ENCODE measurements at places on chromosomes 5 and 9. TPM values are rescaled to one million over a fixed set of nuclear protein-coding genes. Genes with fewer than 3 reads are reported as not detected.

Gene RASGEF1C
- 2.0 TPM for total RNA-seq

Gene NR5A1
- total RNA-seq = 0.35 TPM

Gene PCDHB11
- 3.6 TPM for total RNA-seq

Gene RBM27
- total RNA-seq = 24.8 TPM

Gene FLT4
- total RNA-seq = 15.7 TPM

Gene EIF4EBP3
- total RNA-seq = 10.3 TPM

Gene PCDHGA10
- 18.4 TPM for total RNA-seq

- no peak for DNase-seq
- no peak overlapping the region for H3K4me3 ChIP-seq
- no peak overlapping the region for H3K27ac ChIP-seq
- no peaks in the 10 kb centered on the region for H3K36me3 ChIP-seq
- peaks cover 2% of the 10 kb centered on the region for H3K27me3 ChIP-seq
- no peaks in the 10 kb centered on the region for H3K4me1 ChIP-seq
Measured at GRCh38 chr5:40333459-40334241, 346.1 kb upstream of the PTGER4 start.

DNA sequence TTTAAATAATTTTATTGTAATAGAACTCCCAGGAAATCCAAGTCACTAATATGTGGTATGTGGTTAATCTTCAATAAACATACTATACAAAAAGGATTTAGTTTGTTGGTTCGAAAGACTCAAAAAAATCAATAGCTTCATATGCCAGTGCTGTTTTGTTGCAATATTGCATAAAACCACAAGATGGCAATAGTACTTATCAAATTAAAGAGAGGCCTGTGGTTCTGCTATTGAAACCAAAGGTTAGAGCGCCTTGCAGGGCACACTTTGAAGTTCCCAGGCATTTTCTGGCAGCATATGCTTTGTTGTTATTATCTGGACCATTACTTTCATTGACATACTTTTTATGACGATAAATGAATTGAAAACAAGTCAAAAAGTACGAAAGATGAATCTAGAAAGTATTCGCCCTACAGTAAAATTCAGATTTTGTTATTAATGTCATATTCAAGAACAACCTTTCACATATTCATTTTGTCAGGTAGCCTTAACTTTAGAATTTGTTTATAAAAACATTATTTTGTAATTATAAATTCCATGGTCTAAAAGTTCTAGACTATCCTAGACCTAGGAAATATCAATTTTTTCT, 316.3 kb downstream of the MCTP1 start:
- H3K4me1 ChIP-seq = no peaks in the 10 kb centered on the region
- no peak overlapping the region for H3K4me3 ChIP-seq
- peak; percentile 40 for DNase-seq
- no peaks in the 10 kb centered on the region for H3K36me3 ChIP-seq
- peaks cover 4% of the 10 kb centered on the region for H3K27me3 ChIP-seq
- H3K27ac ChIP-seq = no peak overlapping the region

DNA sequence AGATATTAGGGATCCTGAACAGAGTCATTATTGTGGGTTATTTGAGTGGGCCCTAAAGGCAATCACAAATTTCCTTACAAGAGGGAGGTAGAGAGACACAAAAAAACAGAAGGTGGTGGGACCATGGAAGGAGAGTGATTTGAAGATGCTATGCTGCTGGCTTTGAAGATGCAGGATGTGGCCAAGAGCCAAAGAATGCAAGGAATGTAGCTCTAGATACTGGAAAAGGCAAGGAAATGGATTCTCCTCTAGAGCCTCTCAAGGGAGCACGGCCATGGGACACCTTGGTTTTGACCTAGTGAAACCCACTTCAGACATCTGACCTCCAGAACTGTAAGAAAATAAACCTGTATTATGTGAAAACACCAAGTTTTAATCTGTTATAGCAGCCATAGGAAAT, 53.8 kb downstream of the TTC39B start:
- no peak for DNase-seq
- no peaks in the 10 kb centered on the region for H3K36me3 ChIP-seq
- no peak overlapping the region for H3K27ac ChIP-seq
- H3K27me3 ChIP-seq = no peaks in the 10 kb centered on the region

- no peaks in the 10 kb centered on the region for H3K4me1 ChIP-seq
- DNase-seq = peak; percentile 34
- H3K27ac ChIP-seq = no peak within 1 kb of the TSS
- H3K27me3 ChIP-seq = no peaks in the 10 kb centered on the region
- peaks cover 2% of the 10 kb centered on the region for H3K36me3 ChIP-seq
Measured at GRCh38 chr5:137735555-137736284, at the start of gene KLHL3. TSS of gene KLHL3 (minus strand) at chr5:137736089. CDS start at chr5:137735646, 443 bp downstream.

GRCh38 chr5:41003670-41004376, 67.3 kb downstream of the MROH2B start:
- H3K4me3 ChIP-seq = no peak overlapping the region
- no peaks in the 10 kb centered on the region for H3K36me3 ChIP-seq
- H3K4me1 ChIP-seq = no peaks in the 10 kb centered on the region
- H3K27me3 ChIP-seq = no peaks in the 10 kb centered on the region
- H3K27ac ChIP-seq = no peak overlapping the region

- no peaks in the 10 kb centered on the region for H3K27me3 ChIP-seq
- H3K4me1 ChIP-seq = no peaks in the 10 kb centered on the region
- H3K36me3 ChIP-seq = peaks cover 2% of the 10 kb centered on the region
- H3K27ac ChIP-seq = no peak overlapping the region
- H3K4me3 ChIP-seq = no peak overlapping the region
- no peak for DNase-seq
Measured at GRCh38 chr5:177487144-177487543, 10.3 kb downstream of the PDLIM7 start.

GRCh38 chr5:60435808-60436207, 264.2 kb downstream of the DEPDC1B start:
- no peaks in the 10 kb centered on the region for H3K4me1 ChIP-seq
- DNase-seq = no peak

- H3K27me3 ChIP-seq = no peaks in the 10 kb centered on the region
- no peak overlapping the region for H3K27ac ChIP-seq
- H3K4me3 ChIP-seq = no peak overlapping the region
- H3K4me1 ChIP-seq = no peaks in the 10 kb centered on the region
- DNase-seq = no peak
Measured at GRCh38 chr9:89342213-89342612, 23.9 kb downstream of the SECISBP2 start.

DNA sequence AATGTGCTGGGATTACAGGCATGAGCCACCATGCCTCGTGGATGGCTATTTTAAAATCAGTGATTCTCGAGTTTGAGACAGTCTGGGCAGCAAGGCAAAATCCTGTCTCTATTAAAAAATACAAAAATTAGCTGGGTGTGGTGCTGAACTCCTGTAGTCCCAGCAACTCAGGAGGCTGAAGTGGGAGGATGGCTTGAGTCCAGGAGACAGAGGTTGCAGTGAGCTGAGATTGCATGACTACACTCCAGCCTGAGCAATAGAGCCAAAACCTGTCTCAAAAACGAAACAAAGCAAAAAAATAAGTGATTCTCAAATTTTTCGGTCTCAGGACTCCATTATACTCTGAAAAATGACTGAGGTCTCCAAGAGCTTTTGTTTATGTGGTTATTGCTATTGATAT, 47.9 kb upstream of the HSPA9 start:
- no peaks in the 10 kb centered on the region for H3K27me3 ChIP-seq
- no peak overlapping the region for H3K4me3 ChIP-seq
- H3K4me1 ChIP-seq = peaks cover 8% of the 10 kb centered on the region

DNA sequence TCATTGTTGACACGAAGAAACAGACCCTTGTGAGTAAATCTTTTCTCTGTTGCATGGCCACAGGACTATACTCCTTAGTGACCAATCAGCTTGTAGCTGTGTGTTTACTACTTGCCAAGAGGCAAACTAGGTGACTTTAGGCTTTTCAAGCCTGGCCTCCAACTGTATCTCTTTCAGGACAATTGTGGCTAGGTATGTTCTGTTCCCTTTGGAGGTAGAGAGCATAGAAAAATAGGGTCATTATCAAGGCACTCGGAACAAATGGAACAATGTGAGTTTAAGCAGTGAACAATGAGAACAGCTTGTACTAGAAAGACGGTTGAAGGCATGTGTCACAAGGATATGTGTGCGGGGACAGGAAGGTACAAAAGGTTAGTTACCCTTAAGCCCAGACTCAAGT, 48.1 kb downstream of the SLC46A2 start:
- DNase-seq = no peak
- H3K4me1 ChIP-seq = peaks cover 23% of the 10 kb centered on the region
- H3K36me3 ChIP-seq = peaks cover 28% of the 10 kb centered on the region
- no peaks in the 10 kb centered on the region for H3K27me3 ChIP-seq

- peaks cover 28% of the 10 kb centered on the region for H3K4me1 ChIP-seq
- H3K27me3 ChIP-seq = no peaks in the 10 kb centered on the region
Measured at GRCh38 chr5:110268283-110268682, 458.2 kb downstream of the TMEM232 start.

GRCh38 chr5:177489119-177489716, 8.2 kb downstream of the PDLIM7 start:
- no peak overlapping the region for H3K27ac ChIP-seq
- DNase-seq = no peak
- H3K36me3 ChIP-seq = peaks cover 2% of the 10 kb centered on the region
- no peak overlapping the region for H3K4me3 ChIP-seq
- no peaks in the 10 kb centered on the region for H3K27me3 ChIP-seq

- no peak overlapping the region for H3K27ac ChIP-seq
- no peaks in the 10 kb centered on the region for H3K27me3 ChIP-seq
- no peaks in the 10 kb centered on the region for H3K4me1 ChIP-seq
Measured at GRCh38 chr5:78887384-78888118, 97.6 kb downstream of the ARSB start.

GRCh38 chr9:69317081-69317480, 7.9 kb upstream of the ENTREP1 start:
- DNase-seq = no peak
- H3K27ac ChIP-seq = no peak overlapping the region
- H3K27me3 ChIP-seq = peaks cover 25% of the 10 kb centered on the region
- H3K4me1 ChIP-seq = peaks cover 9% of the 10 kb centered on the region

DNA sequence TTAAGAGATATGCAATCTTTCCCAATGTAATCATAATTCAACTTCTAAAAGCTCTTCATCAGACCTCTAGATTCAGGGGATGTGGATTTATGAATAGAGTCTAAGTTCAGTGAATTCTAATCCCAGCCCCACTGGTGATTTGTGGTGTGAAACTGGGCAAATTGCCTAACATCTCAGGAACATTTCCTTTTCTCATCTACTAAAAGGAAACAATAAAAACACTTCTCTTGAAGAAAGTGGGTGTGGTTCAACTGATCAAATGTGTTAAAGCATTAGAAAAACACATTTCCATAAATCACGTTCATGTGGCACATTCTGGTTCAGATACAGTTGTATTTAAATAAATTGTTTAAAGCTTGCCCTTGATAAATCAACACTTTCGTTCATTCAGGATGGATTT, 631.7 kb upstream of the CDH6 start:
- no peak overlapping the region for H3K27ac ChIP-seq
- H3K36me3 ChIP-seq = peaks cover 3% of the 10 kb centered on the region
- no peak overlapping the region for H3K4me3 ChIP-seq
- no peaks in the 10 kb centered on the region for H3K27me3 ChIP-seq

DNA sequence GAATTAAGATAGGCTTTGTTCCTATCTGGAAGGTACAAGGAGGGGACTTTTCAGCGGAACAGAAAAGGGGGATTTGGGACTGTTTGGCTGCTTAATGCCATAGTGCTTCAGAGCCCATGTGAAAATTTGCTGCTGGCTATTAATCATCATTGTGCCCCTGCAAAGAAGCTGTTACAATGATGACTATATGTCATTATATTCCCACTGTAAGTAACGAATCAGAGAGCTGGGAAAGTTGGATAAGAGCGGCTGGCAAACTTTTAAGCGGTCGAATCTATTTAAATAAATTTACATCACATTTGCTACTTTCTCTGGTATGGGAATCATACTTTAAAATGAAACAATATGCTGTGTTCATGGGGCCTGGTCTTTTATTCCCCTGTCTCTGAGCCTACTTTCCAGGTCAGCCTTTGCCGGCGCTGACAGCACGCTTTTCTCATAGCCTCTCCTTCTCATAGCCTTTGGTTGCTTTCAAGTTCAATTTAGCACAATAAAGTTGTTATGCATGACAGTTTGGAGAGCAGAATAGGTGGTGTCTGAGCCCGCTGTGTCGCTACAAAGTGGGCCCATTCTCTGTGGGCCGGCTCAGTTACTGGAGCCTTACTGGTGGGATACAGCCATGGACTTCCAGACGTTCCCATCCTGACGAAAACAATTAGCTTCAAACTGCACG, 271.2 kb upstream of the TMEM161B start:
- peak overlapping the region; percentile 28 for H3K27ac ChIP-seq
- no peaks in the 10 kb centered on the region for H3K36me3 ChIP-seq
- H3K4me1 ChIP-seq = peaks cover 50% of the 10 kb centered on the region
- DNase-seq = no peak
- no peaks in the 10 kb centered on the region for H3K27me3 ChIP-seq

DNA sequence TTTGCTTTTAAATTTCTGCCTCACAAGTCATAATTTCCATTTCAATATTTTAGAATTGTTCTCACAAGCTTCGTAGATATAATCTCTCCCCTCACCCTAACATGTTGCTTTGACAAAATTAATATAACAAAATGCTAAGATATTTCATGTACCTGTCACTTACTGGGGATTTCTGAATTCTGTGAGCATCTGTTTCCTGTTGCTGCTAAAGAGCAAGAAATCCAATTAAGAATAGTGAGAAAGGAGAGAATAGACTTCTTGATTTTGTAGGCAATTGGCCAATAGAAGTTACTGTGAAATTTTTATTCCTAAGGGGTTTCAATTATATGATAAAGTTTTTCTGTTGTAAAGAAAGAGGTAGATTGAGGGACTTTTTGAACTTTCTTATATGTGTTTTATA, 796.5 kb upstream of the ARRDC3 start:
- H3K4me1 ChIP-seq = no peaks in the 10 kb centered on the region
- H3K4me3 ChIP-seq = no peak overlapping the region
- H3K27me3 ChIP-seq = no peaks in the 10 kb centered on the region

GRCh38 chr5:15026944-15027343, 155.4 kb upstream of the ANKH start:
- no peaks in the 10 kb centered on the region for H3K4me1 ChIP-seq
- H3K27ac ChIP-seq = no peak overlapping the region
- DNase-seq = no peak
- H3K4me3 ChIP-seq = no peak overlapping the region

GRCh38 chr5:65061974-65062353, 293.2 kb downstream of the CWC27 start:
- no peaks in the 10 kb centered on the region for H3K36me3 ChIP-seq
- no peaks in the 10 kb centered on the region for H3K27me3 ChIP-seq
- no peak for DNase-seq
- H3K27ac ChIP-seq = no peak overlapping the region
- H3K4me3 ChIP-seq = no peak overlapping the region
